Endodermal cell (in vitro differentiated cells): ENCODE measurements at places on chromosomes 2 and 18.

- DNase-seq = peak; percentile 74
These were observed 150.0 kb downstream of the LPIN1 start for GRCh38 chr2:11896386-11896785.

DNA sequence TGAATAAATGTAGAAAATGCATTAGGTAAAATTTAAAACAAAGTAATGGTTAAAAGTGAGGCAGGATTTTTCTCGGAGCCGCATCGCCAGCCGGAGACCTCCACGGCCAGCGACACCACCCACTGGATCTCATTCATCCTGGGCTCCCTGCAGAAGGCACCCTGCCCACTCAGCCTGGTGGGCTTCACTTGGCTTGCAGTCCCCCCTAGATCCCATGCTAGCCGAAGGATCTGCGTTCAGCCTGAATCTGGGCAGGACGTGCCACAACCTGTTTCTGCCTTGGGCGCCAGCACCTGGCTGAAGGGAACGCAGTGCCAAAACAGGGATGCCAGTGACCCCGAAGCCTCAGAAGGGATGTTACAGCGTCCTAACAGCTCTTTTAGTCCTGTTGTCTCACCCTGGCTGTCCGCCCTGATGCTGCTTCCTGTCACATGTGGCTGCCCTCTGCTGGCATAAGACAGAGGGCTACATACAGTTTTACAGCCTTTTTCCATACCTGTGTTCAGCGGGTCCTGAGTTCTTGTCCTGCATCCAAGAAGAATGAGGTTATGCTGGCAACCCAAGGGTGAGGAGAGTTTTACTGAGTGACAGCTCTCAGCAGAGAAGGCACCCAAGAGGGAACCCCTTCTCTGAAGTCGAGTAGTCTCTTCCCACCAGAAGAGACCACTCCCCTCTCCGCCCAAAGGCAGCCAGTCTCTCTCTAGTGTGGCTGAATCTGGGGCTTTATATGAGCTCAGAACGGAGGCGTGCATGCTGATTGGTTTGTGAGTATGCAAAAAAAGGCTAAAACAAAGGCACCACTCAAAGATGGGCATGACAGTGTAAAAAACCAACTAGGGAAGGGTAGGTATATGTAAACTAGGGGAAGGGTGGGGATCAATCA lies 173.1 kb upstream of the GYPC start:
- DNase-seq = peak; percentile 84

DNA sequence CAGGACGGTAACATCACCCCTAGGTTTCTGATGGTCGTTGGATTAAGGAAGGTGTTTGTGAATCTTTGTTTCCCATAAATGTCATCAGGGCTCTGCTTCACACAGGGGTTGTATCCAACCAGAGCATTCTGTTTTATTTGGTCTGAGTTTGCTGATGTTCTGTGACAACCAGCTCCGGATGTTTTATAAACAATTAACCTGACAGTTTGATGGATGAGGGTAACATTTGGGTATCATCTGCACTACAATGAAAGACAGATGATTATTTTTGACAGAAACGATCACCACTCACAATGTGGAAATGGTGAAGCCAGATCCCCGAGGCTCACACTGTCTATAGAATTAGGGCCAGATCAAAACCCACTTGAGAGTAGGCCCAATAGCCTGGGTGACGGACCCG lies 107.1 kb downstream of the CDC42EP3 start:
- DNase-seq = no peak

DNA sequence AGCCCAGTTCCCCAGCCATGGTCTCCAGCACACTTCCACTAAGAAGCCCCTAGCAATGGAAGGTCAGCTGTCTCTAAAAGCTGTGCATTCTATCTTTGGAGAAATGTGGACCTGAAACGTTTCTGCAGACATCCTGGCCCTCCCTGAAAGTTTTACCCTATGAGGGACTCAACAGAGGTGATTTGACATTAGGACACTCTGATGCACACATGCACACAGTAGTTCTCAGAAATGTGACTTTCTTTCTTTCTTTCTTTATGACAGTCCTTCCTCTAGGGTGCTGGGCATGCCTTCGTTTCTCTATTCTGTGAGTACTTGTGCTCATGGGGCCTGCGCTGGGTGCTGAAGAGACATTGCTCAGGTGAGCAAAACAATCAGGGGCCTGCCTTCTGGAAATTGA lies 857.3 kb downstream of the RNF144A start:
- DNase-seq = no peak

DNA sequence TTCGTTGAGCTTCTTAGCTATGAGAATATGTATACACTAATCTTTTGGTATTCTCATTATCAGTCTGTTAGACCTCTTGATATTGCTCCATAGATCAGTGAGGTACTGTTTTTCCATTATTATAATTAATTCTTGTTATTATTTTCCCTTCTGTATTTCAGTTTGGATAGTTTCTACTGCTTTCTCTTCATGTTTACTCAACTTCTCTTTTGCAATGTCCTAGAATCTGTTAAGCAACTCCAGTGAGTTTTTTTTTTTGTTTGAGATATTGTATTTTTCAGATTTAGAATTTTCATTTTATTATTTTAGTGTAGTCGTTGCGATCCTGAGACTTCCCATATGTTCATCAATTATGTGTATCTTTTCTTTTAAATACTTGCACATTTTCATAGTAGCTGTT lies 260.8 kb downstream of the SETBP1 start:
- no peak for DNase-seq
